ENCODE measurements at places on chromosomes 3 and 15.

GRCh38 chr15:40286794-40287193 is 3.9 kb upstream of the ANKRD63 start:
- DNase-seq, result no peak

- DNase-seq, result no peak
Measured at GRCh38 chr3:22947851-22948250, 255.3 kb upstream of the UBE2E2 start.

DNA sequence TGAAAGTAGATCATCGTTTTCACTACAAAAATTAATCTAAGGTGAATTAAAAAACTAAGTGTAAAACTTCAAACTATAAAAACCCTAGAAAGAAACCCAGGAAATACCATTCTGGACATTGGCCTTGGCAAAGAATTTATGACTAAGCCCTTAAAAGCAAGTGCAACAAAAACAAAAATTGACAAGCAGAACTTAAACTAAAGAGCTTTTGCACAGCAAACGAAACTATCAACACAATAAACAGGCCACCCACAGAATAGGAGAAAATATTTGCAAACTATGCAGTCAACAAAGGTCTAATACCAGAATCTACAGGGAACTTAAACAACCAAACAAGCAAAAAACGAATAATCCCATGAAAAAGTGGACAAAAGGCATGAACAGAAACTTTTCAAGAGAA is 302.0 kb downstream of the CHST2 start:
- DNase-seq, result no peak

- DNase-seq, result no peak
Measured at GRCh38 chr15:68897016-68897415, 33.3 kb upstream of the SPESP1 start.

Measured in activated naive CD4-positive, alpha-beta T cell treated with anti-CD3 and anti-CD28 coated beads, Interleukin-2, amount 50 U/mL, for 72 hours (primary cell).